Muscle of arm (tissue), 14 donors: ENCODE measurements at places on chromosomes 1 and 21.

DNA sequence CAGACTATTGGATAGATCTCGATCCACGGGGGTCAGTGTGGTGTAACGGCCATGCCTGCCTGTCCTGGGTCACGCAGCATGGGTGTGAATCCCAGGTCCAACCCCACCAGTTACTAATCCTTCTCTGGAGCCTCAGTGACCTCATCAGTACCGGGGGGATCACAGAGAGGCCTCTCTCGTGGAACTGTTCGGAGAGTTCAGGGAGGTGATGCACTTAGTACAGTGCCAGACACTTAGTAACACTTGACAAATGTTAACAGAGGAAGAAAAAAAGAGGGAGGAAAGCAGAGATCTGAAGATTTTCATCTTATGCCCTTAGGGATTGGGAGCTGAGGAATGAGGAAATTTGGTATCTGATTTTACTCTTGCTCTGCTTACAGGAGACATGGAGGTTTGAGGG is 2.9 kb downstream of the ABCA4 start:
- DNase-seq = no peak

GRCh38 chr1:200483491-200484143 is 73.8 kb upstream of the ZNF281 start:
- DNase-seq = peak; percentile 59

DNA sequence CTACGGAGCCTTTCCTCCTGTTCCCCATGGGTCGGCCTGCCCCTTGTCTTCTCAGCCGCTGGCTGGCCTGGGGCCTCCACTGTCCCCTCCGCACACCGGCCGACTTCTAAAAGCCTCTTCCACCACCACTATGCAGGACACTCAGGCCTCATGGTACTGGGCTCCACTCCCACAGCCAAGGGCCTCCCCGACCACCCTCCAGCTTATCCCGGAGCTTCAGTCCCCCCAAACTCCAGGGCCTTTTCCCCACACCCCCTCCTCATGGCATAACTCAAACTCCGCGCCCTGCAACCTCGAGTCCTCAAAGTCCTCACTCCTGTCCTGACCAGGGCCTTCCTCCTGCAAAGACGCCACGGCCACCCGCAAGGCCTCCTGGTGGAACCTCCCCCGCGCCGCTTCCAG is 2.0 kb downstream of the LRRC41 start:
- no peak for DNase-seq

- no peak for DNase-seq
Measured at GRCh38 chr21:21003701-21004100, 5.5 kb downstream of the NCAM2 start.

DNA sequence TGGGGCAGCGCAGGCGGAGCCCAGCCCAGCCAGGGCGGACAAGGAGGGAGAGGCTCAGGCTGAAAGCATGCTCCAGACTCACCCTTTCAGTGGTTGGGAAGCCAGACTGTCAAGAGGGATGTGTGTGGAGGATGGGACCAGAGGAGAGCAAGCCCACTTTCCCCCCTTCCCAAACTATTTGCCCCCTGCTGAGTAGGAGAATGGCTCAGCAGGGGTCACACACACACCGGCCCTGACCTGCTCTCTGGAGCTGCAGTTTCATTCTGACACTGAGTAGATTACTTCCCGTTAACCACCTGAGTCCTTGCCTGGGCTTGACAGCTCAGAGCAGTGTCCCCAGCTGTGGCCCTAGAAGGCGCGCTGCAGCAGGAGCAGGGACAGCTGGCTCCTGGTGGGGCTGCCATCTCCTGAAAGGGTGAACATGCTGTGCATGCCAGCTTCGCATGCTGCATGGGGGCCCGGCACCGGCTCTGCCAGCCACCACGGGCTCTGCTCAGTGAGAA is 51.6 kb upstream of the CNTN2 start:
- DNase-seq = no peak

- no peak for DNase-seq
Measured at GRCh38 chr1:34865573-34865972, 6.0 kb upstream of the SMIM12 start.

GRCh38 chr1:28441674-28442073 is 64.2 kb upstream of the RCC1 start:
- no peak for DNase-seq

DNA sequence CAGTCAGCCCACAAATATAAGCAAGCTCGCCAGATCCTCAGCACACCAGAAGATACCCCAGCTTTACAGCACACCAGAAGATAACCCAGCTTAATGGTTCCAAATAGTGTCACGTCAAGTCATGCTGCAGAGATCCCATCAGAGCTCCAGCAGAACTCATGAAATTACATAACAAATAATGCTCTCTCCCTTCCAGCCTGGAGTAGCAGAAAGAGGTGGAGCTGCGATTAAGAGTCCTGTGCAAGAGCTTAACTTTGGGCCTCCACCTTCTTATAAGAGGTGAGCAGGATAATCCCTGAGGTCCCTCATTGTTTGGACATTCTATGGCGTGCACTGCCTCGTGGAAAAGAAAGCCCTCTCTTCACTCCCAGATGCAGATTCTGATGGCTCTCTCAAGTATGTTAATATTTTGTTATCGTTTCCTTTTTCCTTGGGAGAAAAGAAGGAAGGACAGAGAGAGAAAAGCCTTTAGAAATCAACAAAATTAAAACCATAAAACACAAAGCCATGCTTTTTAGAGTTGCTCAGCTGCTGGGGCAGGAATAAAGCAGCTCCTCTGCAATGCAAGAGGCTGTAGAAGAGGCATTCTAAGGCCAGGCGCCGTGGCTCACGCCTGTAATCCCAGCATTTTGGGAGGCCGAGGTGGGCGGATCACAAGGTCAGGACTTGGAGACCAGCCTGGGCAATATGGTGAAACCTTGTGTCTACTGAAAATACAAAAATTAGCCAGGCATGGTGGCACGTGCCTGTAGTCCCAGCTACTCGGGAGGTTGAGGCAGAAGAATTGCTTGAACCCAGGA is 59.1 kb downstream of the GLUL start:
- no peak for DNase-seq
